Hypothalamus (tissue), 51 donors: ENCODE measurements at places on chromosomes 11 and 22.

GRCh38 chr11:123080015-123080414, 18.1 kb upstream of the HSPA8 start:
- DNase-seq = no peak

- no peak for DNase-seq
Observed at GRCh38 chr22:29208879-29209623, 3.4 kb downstream of the EMID1 start.

DNA sequence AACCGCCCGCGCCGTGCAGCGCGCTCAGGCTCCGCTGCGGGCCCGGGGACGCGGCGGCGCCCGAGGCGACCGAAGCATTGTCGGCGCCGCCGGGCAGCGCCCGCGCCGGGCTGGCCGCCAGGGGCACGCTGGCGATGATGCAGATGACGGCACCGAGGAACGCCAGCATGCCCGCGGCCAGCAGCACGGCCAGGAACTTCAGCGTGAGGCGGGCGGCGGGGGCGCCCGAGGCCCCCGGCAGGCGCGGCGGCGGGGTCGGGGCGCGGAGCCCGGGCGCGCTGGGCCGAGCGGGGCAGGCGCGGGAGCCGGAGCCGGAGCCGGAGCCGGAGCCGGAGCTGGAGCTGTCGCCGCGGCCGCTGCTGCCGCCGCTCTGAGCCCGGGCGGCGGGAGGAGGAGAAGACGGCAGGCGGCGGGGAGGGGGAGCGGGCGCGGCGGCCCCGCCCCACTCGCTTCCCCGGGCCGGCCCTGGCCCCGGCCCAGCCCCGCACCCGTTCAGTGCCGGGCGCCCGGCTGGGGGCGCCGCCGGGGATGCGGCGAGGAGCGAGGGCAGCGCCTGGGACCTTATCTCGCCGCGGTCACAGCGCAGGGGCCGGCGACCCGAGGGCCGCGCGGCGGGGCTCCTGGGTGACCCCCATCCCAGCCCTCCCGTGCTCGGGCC, at the start of gene NPTXR:
Gene NPTXR, minus strand, starts transcription at position 372 of the 658 bp plus-strand sequence.
- peak; percentile 80 for DNase-seq

GRCh38 chr11:2267851-2268728, 2.3 kb downstream of the ASCL2 start:
- DNase-seq = no peak

DNA sequence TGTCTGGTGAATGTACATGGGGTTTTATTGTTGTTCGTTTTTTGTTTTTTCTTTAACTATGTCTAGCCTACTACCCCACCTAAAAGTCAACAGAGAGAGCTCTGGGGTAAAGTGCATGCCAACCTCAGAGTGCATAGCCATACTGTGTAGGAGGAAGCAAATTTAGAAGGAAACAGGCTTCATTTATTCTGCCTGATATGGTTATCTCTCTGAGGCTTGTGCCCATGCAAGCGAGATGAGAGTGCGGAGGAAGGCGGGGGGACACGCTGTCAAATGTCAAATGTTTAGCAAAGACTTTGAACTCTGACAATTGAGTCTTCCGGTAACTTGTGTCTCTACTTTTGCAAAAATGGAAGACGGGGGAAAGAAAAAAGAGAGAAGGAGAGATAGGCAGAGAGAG, 295.5 kb downstream of the ETS1 start:
- DNase-seq = no peak

- DNase-seq = peak; percentile 86
Observed at GRCh38 chr11:69157156-69157821, 1.6 kb downstream of the SMIM38 start.
